ENCODE measurements at places on chromosomes 1 and 21.

DNA sequence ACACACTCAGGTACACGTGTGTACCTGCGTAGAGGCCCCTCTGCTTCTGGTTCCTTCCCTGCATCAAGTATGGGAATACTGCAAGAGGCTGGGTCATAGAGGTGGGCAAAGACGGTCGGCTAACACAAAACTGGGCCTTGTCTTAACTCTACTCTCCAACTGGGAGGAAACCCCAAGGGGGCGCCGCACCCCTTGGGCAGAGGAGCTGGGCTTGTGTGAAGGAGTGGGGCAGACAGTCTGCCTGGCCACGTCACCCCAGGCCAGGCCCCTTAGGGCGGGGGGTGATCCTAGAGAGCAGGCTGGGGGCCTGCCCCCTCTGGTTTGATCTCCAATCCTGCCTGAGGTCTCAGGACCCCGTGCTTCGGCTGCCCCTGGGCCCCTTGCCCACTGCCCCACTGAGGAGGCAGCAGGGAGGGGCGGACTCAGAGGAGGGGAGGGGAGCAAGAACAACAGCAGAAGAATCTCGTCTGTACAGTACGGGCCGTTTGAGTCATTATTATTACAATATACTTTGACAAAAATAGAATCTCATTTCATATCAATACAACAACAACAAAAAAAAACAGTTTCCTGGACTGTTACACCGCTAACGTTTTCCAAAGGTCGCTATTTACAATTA, 34.7 kb downstream of the MEF2D start:
- no peak for DNase-seq

- no peak for DNase-seq
Observed at GRCh38 chr1:230057100-230057499, 9.9 kb upstream of the GALNT2 start.

DNA sequence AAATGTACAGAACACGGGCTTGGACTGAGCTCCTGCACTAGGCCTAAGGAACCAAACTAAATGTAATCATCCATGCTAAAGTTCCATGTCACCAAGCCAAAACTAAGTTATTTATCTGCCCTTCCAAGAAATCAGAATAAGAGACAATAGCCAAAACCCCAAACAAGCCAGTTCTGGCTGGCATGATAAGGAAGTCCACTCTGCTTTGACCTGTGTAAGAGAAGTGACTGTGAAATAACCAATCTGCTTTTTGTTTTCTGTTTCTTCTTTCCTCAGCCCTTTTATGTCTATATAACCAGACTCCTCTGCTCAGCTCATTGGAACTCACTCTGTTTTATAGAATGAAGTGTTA, 15.1 kb downstream of the PLPPR5 start:
- DNase-seq, result no peak

GRCh38 chr21:34166468-34166867, 93.1 kb downstream of the MRPS6 start:
- no peak for DNase-seq

- no peak for DNase-seq
Observed at GRCh38 chr1:241582921-241583321, 50.7 kb downstream of the KMO start.

- no peak for DNase-seq
Observed at GRCh38 chr1:110214454-110215404, 4.6 kb downstream of the KCNC4 start.

DNA sequence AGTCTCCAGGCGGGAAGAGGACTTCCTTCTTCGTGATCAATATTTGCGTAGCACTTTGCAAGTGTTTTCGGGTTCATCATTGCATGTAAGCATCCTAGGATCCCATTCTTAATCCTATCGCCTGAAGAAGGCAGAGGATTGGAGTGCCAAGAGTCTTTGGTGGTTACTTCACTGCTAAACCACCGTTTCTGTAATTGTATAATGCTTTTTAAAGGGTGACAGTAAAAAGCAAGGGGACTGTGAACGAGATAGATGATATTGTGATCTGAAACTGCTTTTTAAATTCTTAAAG, 345 bp upstream of the ALDH9A1 start:
- no peak for DNase-seq

DNA sequence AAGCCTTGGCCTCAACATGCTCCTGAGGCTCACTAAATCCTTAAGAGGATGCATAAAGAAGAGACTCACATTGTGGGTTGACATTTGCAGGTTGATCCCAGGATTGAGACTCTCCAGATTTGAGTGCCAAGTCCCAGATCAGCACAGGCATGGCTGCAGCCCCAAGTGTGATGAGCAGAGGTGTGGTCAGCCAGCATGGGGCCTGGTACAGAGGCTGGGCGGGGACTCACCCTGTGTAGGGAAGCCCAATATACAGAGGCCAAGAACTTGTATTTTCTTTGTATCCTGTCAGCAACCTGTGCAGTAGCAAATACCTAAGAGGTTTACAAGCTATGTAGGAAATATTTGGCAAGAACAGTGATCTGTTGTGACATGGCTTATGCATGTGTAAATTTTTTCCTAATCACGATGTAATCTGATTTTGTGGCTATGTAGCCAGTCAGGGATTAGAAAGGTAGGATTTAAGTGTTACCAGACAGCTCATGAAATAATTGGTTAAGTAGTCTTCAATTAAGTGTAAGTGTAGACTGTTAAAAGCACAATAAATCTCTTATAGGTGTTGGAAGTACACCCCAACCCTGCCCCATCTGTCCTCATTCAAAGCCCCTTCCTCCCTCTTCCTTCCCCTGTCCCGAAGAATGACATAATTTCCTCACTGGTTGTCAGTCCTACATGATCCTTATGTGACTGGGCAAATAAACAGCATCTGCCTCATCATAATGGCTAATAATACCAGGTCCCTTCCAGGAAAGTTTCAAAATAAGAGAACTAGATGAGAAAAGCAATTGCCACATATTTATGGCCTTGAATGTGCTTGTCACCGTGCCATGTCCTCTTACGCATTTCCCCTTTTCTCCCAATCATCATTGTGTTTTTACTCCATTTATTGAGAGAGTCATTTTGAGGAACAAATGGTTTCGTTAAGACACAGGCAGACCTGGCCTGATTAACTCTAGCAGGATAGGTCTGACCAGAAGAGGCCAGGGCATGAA, 120.9 kb downstream of the HLX start:
- no peak for DNase-seq

GRCh38 chr1:100606438-100606837, 68.5 kb downstream of the GPR88 start:
- DNase-seq, result no peak

GRCh38 chr1:165629848-165630628, 996 bp upstream of the MGST3 start:
- DNase-seq, result no peak

GRCh38 chr1:19310720-19311502, 1.0 kb downstream of the AKR7A2 start:
- DNase-seq, result no peak

GRCh38 chr21:38927776-38928175, 122.0 kb downstream of the ETS2 start:
- DNase-seq, result no peak

DNA sequence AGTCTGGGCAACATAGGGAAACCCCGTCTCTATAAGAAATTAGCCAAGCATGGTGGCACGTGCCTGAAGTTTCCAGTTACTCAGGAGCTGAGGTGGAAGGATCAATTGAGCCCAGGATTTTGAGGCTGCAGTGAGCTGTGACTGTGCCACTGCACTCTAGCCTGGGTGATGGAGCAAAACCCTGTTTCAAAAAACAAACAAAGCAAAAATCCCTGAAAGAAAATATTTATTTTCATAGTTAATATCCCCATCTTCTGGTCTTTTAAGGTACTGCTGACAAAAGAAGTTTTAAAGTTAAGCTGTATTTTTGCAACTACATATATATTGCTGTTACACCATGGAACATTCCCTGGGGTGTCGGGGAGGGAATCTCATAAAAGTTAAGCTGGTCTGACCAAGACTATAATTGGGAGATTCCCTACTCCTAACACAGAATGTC, 26.0 kb downstream of the VAMP4 start:
- DNase-seq, result no peak

GRCh38 chr21:29669416-29669815, 270.4 kb downstream of the GRIK1 start:
- DNase-seq, result no peak

GRCh38 chr1:164699815-164700491, 141.0 kb downstream of the PBX1 start:
- DNase-seq, result no peak

DNA sequence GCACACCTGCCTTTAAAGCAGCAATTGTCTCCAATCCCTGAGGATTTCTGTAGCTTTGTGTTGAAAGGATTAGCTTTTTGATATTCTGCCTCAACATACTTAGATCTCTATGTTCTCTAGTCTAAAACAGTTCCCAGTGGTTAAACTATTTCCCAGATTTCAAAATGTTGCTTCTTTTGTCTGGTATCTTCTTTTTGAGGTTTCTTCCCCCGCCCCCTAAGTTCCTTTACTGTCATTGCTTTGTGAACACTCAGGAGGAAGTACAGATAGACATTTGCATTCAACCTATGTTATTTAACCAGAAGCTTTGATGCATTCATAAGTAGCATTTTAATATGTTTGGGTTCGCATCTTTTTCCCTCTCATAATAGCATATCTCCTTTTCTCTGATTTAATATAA, 33.5 kb downstream of the CYYR1 start:
- no peak for DNase-seq
